ENCODE measurements at places on chromosomes 6 and 20.

- no peak for DNase-seq
Observed at GRCh38 chr20:38144598-38144973, 20.5 kb downstream of the TGM2 start.

DNA sequence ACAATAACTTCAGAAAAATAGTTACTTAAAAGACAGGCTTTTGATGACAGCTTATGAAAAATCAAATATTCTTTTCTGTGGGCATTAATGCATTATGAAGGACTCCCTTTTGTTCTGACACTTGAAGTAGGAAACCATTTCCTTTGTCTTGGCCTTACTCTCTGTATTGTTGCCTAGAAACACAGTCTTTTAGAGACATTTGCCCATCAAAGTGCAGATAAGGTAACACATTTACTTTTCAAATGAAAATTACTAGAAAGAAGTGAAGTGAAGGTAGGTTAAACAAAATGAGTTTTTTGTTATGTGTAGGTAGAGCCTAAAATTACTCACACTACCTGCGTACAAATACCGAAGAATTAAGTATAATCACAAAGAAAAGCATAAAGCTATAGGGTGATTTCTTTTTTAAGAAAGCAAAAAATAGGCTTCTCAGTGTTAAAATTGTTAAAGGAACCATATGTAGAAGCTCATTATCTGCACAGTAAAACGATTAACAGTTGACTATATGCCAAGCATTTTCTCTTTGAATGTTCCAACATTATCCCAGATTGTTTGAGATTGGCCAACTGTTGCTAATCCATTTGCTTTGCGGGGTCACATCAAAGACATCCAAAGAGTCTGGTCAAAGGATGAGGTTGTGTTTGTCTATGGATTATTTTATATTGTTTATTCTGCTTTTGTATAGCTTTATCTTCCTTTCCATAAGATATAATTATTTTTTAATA is 542.0 kb upstream of the RNF217 start:
- DNase-seq = no peak

- no peak for DNase-seq
Observed at GRCh38 chr6:14635195-14635594, 517.6 kb downstream of the CD83 start.

- DNase-seq = no peak
Observed at GRCh38 chr6:90496258-90497016, 90.4 kb downstream of the MAP3K7 start.

GRCh38 chr20:59125836-59126235 is 37.8 kb upstream of the ZNF831 start:
- no peak for DNase-seq

- DNase-seq = no peak
Observed at GRCh38 chr6:75937846-75938245, 134.6 kb downstream of the IMPG1 start.

GRCh38 chr6:68427630-68428029 is 207.5 kb upstream of the ADGRB3 start:
- DNase-seq = no peak

DNA sequence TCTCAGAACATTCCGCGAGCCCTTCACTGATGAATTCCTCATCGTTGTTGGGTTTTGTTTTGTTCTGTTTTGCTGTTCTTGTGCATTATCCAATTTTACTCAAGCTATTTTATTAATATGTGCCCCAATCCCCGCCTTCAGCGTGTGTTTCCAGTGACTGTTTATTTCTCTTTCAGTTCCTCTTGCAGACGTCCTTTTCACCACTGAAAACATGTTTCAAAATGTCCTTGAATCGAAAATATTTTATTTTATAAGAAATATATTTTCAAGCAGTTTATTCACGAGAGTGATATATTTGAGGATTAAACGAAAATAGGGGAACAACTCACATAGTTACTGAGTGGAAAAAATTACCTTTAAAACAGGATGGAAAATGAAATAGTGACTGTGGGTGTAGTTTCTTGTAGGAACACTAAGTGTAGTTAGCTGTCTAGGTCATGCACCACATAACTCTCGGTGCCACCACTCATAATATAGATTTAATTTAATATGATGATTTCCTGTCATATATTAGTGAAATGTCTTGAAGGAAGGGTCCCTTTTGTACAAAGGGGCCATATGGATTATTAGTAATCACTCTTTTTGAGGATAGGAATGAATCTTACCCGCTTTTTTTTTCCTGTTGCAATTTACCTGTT is 45.3 kb upstream of the HDDC2 start:
- DNase-seq = no peak

DNA sequence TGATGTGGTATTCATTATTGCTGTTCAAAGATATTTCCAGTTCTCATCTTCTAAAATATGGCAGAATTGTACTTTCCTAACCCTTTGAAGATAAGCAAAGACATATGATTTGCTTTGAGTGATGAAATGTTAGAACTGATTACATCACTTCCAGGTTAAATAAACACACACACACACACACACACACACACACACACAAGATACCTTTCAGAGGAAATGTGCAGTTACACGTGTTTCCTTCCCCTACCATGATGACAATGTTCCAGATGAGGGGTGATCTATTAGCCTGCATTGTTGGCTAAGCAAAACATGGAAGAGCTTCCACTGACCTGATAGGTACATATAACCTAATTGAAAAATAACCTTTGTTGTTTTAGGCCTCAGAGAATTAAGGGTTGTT is 11.7 kb upstream of the FRK start:
- no peak for DNase-seq

DNA sequence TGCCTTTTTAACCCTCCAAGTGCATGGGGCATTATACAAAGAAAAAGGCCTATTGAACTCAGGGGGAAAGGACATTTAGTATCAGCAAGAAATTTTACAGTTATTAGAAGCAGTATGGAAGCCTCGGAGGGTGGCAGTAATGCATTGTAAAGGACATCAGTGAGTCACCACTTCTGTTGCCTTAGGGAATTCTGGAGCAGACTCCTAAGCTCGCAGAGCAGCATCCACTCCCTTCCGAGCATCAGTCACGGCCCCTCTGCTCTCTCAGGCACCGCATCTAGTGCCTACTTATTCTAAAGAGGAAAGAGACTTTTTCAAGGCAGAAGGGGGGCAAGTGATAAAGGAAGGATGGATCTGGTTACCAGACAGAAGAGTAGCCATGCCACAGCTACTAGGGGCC is 296.5 kb downstream of the RNGTT start:
- DNase-seq = no peak

GRCh38 chr20:45344168-45344860 is 3.9 kb downstream of the SDC4 start:
- no peak for DNase-seq

DNA sequence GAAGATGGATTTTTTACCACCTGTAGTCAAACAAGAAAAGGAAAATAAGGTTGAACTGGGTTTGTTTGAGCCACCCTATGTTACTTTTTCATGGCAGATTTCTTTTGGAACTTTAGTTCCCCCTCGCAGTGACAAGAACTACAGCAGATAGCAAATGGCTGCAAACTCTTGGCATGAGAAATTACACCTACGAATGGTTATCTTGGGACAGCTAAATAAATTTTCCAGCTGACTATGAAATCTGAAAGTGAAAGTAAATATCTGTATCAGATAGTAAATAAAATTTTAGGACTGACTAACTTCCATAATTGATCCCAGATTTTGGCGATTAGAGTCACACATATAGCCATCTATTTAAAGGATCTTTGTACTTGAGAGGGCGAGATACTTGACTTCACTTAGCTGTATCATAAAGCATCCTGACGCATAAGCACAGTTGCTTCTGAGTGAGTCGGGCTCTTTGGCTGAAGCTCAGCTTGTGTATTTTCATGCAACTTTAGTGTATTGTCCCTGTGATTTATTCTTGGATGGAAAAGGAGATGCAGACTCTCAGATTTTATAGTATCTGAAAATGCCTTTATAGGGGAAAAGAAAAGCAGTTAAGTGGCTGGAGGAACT is 125.3 kb upstream of the B3GAT2 start:
- no peak for DNase-seq

DNA sequence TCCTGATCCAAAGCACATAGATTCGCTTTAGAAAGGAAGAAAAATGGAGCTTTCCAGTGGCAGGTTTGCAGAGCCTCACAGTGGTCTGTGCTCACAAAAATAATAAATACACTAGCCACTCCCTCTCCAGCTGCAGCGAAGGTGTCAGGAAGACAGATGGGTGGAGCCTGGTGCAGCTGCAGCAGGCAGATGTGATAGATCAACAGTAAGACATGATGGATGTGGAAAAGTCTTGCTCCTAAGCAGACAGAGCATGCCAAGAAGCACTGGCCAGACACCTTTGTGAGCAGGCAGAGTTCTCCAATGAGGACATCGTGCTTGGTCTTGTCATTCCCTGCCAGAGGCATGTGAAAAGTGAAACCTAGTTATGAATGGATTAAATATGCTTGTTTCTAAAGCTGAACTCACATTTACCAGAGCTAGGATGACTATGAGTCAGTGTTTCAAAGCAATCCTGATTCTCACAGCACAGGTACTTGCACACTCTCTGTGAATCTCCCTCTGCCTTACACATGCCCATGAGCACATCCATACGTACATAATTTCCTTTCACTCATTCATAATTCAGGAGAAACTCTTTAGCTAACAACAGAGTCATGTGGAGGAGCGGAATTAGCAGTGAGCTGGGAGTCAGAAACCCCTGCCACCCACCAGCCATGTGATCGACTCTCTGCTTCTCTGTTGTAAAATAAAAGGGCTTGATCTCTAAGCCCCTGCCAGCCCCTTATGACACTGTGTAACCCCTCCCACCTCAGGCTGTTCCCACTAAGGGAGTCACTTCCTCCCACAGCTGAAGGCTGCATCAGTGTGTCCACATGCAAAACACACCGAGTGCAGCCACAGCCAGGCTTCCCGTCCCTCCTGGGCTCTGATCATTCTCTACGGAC is 111.2 kb downstream of the SCML4 start:
- DNase-seq = no peak

- no peak for DNase-seq
Observed at GRCh38 chr20:19495905-19496703, 262.0 kb upstream of the RIN2 start.

GRCh38 chr6:45610374-45610773 is 232.6 kb upstream of the SUPT3H start:
- DNase-seq = no peak

GRCh38 chr20:20237093-20237959 is 130.6 kb upstream of the INSM1 start:
- no peak for DNase-seq

GRCh38 chr6:89221971-89222711 is 5.0 kb upstream of the GABRR1 start:
- no peak for DNase-seq

DNA sequence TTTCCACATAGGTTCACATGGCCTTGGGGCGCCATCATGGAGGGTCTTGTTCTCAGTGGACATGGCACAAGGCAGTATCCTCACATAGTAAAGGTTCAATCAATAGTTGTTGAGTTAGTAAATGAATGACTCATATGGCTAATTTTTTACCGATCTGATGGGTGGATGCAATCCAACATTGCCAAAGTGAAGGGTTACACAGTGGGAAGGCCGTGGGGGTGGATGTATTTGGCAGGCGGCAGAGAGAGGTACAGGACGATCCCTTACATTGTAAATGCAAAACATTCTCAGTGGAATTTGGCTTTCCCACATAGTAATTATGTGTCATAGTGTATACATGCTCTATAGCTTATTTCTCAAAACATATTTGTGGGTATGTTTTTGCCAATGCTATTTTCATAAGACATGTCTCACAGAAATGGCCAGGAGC is 21.0 kb upstream of the PDE7B start:
- DNase-seq = no peak

GRCh38 chr6:36777801-36778200 is 61.4 kb downstream of the CPNE5 start:
- DNase-seq = no peak

DNA sequence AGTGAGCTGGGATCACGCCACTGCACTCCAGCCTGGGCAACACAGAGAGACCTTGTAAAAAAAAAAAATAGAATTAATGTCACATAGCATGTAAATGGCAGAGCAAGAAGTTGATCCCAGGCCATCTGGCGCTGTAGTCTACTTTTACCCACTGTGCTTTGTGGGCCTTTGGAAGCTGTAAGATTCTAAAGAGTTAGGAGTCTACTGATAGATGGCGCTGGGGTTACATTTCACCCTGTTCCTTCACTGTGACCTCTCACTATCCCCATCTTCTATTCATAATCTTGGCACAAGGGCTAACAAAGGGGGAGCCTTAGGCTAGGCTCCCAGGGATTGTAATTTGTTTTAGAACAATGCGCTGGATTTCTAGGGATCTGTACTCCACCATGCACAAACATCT is 24.4 kb downstream of the SIRPD start:
- DNase-seq = no peak

GRCh38 chr6:130933712-130934200 is 106.5 kb downstream of the SMLR1 start:
- DNase-seq = no peak

Data from stimulated activated CD4-positive, alpha-beta T cell treated with anti-CD3 and anti-CD28 coated beads, Interleukin-15, amount 100 ng/mL, for 1 hour (primary cell).